ENCODE measurements at places on chromosomes 4 and X.

GRCh38 chr4:153809307-153809706 lies 20.4 kb upstream of the SFRP2 start:
- no peak for DNase-seq

DNA sequence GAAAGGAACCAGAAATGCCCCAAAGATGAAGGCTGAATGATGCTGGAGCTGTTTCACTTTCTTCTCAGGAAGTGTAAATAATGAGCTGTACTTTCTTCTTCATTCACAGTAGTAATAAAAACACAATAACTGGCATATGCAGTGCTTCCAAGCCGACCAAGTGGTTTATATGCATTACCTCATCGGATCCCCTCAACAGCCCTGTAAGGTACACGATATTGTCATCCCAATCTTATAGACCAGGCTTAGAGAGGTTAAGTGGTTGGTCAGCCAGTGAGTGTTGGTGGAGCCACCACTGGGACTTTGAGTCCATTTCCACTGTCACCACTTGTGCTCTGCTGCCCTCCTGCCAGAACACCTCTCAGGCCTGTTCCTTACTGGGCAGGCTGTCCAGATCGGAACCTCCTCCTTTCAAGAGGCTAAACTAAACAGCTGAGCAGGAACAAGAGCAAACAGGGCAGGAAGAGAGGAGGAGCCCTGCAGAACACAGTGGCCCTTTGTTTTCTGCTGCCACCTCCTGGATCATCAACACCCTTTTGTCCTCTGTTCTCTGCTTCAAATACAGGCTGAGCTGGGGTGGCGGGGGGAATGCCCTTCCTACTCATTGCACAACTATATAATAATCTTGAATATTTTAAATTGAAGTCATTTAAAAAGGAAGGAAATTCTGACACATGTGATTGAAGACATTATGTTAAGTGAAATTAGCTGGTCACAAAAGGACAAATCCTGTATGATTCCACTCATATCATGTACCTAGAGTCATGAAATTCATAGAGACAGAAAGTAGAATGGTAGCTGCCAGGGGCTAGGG lies 112.5 kb upstream of the ATP6AP2 start:
- DNase-seq, result no peak

DNA sequence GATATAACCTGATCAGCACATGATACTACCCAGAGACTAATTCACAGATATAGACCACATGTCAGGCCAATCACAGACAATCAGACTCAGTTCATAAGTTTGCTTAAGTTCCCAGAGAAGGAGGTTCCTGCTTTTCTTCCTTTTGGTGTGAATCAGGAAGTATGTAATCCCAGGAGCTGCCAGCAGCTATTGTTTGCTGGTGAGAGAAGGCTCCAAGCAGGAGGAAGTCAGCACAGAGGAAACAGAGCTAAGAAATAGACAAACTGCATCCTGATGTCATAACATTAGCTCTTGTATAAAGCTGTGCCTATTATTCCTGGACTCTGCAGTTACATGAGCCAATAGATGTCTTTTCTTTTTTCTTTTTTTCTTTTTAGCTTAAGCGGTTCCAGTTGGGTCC lies 50.9 kb downstream of the UCHL1 start:
- DNase-seq, result no peak

DNA sequence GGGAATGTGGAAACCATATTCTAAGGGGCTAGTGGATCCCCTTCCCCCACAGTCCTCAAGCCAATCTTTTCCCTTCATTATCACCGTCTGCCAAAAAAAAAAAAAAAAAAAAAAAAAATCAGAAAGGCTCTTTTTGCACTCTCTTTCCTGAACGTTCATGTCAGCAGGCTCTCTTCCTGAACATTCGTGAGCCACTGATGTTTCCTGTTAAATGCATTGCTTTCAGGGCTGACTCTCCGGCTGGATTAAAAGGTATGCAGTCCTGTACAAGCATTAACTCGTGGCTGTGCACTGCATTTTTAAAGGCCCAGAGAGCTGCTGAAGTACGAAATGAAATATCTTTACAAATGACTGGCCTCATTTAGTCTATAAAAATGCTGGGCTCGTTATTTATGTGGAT lies 34.0 kb upstream of the TSPAN5 start:
- no peak for DNase-seq

DNA sequence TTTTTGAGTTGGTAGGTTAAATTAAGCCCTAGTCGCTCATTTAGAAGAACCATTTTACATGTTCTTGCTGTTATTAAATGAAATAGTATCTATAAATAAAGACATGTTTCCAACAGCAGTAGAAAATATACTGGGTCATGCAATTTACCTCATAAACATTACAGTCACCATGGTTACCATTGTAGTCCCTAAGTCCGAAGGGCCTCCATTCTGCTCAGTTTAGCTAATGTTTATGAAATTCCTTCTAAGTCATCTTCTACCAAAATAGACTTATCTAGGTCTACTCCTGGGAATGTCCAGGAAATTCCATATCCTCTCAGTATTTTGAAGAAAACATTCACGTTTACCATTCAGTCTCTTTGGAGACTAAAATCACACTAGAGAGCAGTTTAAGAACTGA lies 292.5 kb upstream of the DCAF8L1 start:
- DNase-seq, result no peak

- DNase-seq, result no peak
These were observed 99.5 kb downstream of the ZNF827 start for GRCh38 chr4:145839151-145839550.

- no peak for DNase-seq
These were observed 176.7 kb downstream of the SLC39A8 start for GRCh38 chr4:102168580-102168979.

DNA sequence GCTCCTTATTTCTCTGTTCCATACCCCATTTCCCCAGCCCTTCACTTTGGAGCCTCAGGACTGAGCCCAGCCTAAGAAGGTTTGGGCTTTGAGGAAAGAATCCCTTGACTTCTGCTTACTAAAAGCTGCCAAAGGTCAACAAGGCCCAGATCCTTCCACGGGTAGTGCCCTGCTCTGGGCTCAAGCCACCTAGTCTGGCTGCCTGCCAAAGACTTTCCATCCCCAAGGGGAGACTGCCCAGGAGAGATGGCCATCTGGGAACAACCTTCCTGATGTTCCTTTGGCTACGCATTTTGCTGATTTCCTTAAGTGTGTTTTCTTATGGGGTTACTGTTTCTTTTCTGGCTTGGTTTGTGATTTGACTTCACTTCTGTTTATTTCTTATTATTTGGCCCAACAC lies 49.8 kb upstream of the NDP start:
- no peak for DNase-seq

Measured in HS-5 (cell line).